Fibroblast of skin of back (primary cell): ENCODE measurements at places on chromosomes 3 and 15.

- DNase-seq = no peak
These were observed 265.4 kb upstream of the HES1 start for GRCh38 chr3:193870376-193871219.

- DNase-seq = no peak
These were observed 13.5 kb upstream of the LINGO1 start for GRCh38 chr15:77646104-77646694.

GRCh38 chr3:193971966-193972365 is 164.0 kb upstream of the HES1 start:
- no peak for DNase-seq

DNA sequence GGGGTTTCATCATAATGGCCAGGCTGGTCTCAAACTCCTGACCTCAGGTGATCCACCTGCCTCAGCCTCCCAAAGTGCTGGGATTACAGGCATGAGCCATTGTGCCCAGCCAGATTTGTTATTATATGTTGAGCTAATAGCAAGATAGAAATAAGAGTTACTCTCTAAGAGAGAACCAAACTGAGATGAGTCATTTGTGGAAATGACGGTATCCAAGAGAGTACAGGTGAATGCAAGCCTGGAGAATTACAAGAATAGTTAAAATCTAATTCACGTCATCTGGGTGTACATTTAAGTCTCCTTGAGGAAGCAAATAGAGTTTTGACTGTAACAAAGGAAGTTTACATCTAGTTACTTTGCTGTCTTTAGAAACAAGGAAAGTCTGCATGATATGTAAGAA is 12.0 kb upstream of the CDIN1 start:
- DNase-seq = no peak

DNA sequence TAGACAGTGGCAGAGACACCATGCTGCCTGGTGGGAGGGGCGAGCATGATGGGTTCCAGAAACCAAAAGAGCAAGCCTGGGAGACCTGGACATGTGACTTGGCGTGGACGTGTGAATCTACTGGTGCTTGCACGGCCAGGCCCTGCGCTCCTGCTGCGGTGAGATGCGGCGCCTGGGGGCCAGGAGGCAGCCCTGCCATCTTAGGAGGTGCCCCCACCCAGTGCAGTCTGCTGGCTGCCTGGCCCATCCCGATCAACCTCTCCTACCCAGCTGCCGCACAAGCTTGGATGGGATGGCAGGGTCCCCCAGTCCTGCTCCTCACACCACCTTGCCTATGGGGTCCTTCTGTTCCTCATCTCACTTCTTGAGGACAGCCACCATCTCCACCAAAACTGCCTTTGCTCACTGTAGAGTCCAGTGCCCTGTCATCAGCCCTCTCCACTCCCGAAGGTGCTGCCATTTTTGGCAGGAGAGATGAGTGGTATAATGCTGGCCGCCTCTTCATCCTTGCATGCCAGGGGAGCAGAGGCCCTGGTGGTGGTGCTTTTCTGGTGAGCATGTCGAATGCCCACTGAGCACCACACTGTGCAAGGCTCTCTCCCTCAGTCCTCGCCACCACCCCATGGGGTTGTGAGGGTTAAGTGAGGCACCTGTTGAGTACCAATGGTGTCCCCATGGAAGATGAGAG is 3.1 kb upstream of the ABTB1 start:
- no peak for DNase-seq

DNA sequence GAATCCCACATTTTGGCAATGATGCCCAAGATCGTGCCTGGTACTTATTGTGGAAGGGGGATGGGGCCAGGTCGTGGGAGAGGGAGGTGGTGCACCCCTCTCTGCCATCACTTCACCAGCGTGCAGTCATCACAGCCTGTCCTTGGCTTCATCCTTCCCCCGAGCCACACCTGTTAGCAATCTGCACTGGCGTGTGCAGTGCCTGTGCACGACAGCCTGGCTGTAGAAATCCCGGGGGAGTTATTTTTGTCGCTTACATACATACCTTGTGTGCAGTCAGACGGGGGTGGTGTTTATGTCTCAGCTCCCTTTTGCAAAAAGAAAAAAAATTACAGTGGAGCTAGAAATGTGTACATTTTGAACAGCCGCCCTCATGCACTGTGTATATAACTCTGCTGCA is 216.0 kb downstream of the TLE3 start:
- DNase-seq = no peak

- DNase-seq = peak; percentile 72
These were observed 1.4 kb downstream of the CEMIP start for GRCh38 chr15:80780416-80781221.

GRCh38 chr3:56051052-56051451 is 417.2 kb downstream of the ERC2 start:
- no peak for DNase-seq

- DNase-seq = no peak
These were observed 13.1 kb downstream of the WDR53 start for GRCh38 chr3:196555295-196555694.

GRCh38 chr15:60062826-60063225 is 58.7 kb downstream of the FOXB1 start:
- DNase-seq = peak; percentile 24

DNA sequence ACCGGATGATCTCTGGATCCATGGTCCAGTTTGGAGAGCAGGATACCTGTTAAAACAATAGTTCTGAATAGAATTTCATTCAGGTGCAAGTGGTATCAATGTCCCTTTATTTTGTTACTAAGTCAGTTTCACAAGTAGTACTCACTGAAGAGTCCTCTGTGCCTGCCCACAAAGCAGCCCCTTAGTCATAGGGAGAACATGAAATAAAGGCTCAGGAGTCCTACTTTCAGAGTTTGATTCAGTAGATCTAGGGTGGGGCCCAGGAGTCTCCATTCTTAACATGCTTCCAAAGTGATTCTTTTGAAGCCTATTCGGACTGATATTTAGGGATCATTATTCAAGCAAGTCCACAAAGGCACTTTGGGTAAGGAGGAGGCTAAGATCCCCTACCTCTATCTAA is 79.8 kb upstream of the ACKR4 start:
- no peak for DNase-seq

GRCh38 chr3:188416041-188416440 is 262.1 kb downstream of the LPP start:
- peak; percentile 79 for DNase-seq
